Endothelial cell of umbilical vein (primary cell): ENCODE measurements at places on chromosomes 6 and 20. TPM values are rescaled to one million over a fixed set of nuclear protein-coding genes. Genes with fewer than 3 reads are reported as not detected.

The CENPW gene
- total RNA-seq = 82.7 and 85.8 TPM in 2 replicates

The ZFAND3 gene
- 54.2 and 55.3 TPM in 2 replicates for total RNA-seq

The CALHM4 gene
- total RNA-seq = 0.72 TPM in 1 of 2 replicates, not detected in the other

The RNF182 gene
- total RNA-seq = 0.78 and 0.93 TPM in 2 replicates

The CST4 gene
- total RNA-seq = not detected in 2 replicates

The HAO1 gene
- not detected in 2 replicates for total RNA-seq
